GOT3 (cell line): ENCODE measurements at places on chromosomes 16 and 17.

DNA sequence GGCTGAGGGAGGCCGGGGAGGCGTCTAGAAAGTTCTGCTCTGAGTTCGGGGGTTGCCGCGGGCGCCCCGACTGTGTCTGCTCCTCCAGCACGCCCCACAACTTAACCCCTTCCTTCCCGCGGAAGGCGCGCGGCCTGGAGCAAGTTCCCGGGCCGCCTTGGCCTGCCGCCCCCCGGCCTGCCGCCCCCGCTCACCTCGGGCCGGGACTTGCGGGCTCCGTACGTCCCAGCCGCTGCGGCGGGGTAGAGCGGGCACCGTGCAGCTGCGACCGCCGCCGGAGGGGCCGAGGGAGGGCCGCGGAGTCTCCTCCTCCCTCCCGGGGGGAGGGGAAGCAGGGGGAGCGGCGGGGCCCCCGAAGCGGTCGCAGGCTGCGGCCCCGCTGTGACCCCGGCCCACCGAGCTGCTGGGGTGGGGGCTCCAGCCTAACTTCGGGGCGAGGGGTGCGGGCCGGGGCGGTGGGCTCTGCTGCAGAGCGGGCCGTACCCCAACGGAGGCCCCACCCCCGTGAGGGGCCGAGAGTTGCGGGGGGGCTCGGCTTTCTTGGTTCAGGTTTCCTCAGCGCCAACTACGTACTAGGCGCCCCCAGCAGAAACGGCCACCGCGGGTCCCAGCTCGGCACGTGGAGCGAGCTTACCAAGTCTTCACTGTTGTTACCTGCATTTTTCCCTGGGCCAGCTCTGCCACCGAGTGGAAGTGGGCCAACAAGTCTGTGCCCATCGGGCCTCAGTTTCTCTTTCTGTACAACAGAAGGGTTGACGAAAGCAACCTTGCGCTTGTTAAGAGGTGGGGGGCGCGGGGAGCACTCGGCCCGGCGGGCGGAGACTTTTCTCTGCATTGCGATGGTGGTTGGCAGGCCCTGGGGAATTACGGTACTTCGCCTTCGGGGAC is at the start of gene CCDC102A:
Gene CCDC102A, minus strand, starts transcription at position 266 of the 888 bp plus-strand sequence. CDS start 7,394 bp downstream, outside the sequence.
- DNase-seq = no peak

GRCh38 chr17:32426894-32427293 is 17.4 kb upstream of the PSMD11 start:
- DNase-seq = no peak

- DNase-seq = no peak
Observed at GRCh38 chr17:48503747-48504146, 27.1 kb downstream of the HOXB1 start.

GRCh38 chr17:37488607-37489196 is 989 bp upstream of the DUSP14 start:
- no peak for DNase-seq

GRCh38 chr17:47717261-47717697 is 15.8 kb upstream of the TBX21 start:
- no peak for DNase-seq

GRCh38 chr16:69250081-69250480 is 61.1 kb upstream of the VPS4A start:
- no peak for DNase-seq

DNA sequence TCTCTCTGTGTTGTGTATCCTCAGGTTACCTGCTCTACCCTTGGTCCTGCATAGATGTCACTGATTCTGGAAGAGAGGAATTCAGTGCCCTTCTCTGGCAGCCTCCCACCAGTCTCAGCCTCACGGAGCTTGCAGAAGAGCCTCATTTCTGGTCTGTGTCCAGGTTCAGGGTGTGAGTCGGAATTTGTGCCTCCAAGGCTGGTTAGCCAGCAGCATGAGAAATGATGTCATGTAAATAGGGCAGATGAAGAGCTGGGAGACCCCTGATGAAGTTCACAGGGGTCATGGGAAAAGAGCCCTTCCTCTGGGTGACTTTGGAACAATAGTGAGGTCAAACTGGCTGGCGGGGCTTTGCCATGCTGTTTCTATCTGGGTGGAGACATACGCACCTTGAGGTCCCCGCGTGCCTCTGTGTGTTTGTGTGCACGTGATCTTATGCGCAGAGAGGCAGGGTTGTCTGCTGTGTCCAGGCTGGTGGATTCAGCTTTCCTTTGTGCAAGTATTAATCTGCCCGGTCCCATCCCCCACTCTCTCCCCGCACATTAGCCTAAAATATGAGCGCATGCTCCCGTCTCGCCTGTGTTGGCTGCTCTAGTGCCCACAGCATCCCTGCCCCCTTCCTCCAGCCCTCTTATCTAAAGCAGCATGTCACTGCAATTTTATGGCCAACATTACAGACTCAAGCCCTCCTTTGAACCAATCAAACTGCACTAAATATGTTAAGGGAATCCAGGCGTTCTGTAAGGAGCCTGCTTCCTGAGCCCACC is 256.3 kb upstream of the ZFHX3 start:
- no peak for DNase-seq

DNA sequence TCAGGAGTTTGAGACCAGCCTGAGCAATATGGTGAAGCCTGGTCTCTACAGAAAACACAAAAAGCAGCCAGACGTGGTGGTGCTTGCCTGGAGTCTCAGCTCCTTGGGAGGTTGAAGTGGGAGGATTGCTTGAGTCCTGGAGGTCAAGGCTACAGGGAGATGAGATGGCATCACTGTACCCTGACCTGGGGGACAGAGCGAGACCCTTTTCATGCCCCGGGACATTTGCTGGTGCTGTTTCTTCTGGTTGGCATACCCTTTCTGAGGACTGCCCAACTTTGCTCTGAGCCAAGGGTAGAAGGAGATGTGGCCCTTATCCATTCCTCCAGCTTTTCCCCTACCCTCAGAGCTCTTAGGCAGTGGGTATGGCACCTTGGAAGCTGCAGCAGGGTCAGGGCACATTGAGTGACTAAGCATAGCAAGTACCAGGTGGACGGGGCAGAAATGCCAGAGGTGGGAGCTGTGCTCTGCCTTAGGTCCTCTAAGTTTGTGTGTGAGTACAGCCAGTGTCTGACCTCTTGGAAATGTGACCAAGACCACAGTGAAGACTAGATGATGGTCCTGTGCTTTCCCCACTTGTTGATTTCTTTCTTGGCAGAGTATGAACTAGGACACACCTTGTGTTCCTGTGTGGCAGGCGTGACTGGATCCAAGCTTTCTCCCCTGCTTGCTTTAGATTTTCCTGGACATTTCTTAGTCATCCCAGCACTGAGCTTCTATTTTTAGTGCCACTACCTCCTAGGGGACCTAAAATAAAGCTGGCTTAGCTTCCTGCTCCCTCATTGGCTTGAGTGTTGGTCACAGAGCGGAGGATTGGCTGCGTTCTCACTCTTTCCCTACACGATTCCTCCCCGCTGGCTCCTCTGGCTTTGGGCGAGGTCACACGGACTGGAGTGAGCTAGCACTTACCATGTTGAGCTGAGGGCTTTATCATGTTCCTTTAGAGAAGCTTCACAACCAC is 9.9 kb upstream of the EDC4 start:
- peak; percentile 32 for DNase-seq

- DNase-seq = no peak
Observed at GRCh38 chr16:2981899-2982250, 1.6 kb upstream of the PKMYT1 start.

- DNase-seq = no peak
Observed at GRCh38 chr16:4166821-4167220, 50.6 kb upstream of the ADCY9 start.

GRCh38 chr17:49746791-49747490 is 17.0 kb downstream of the FAM117A start:
- no peak for DNase-seq

DNA sequence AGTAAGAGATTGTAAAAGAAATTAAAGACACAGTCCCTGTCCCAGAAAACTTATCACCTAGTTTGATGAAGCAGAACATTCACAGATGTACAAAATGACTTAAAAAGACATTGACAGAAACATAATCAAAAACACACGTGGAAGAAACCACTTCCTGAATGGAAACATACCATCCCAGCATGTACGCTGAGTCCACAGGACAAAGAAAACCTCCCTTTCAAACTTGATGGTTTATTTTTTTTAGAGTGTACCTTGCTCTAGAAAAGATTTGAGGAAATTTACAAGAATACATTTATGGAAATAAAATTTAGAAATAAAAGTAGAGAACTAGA is 140.9 kb downstream of the PMP22 start:
- DNase-seq = no peak

- DNase-seq = no peak
Observed at GRCh38 chr17:5861854-5862253, 208.3 kb upstream of the WSCD1 start.

GRCh38 chr17:10032118-10032852 is 127.2 kb upstream of the RCVRN start:
- no peak for DNase-seq

DNA sequence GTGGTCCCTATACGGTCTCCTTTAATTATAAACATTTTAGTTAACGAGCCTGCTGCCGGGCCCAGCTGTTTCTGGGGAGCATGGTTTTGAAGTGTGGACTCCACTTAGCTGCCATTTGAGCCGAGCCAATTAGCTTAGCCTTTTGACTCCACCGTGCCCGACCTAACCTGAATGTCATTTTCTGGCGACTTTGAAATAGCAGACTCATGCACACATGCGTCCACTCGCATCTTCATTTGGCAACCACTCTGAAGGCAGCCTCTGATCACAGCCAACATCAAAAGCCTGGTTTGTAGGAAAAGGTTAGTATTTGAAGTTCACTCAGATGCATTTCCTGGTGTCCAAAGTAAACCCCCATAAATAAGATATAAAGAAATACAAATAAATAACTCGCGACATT is 16.8 kb downstream of the AXIN2 start:
- no peak for DNase-seq

- DNase-seq = no peak
Observed at GRCh38 chr17:65593855-65594845, 32.7 kb upstream of the AXIN2 start.

DNA sequence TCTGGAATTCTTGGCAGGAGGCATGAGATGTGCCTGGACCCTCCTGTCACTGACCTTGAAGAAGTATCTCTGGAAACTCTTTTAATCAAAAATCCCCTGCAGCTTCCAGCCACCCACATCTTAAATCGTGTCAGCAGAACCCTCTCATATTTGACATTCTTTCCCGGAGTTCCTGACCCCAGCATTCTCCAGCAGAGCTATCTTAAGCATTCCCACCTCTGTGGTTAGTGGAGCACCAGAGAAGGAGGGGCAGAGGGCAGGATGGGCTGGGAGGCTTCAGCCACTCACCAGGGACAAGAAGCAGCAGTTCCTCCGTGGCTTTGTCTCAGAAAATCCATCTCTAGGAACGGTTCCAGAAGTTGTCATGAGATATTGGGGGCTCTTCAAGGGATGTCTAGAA is 149.9 kb downstream of the RGS9 start:
- no peak for DNase-seq

DNA sequence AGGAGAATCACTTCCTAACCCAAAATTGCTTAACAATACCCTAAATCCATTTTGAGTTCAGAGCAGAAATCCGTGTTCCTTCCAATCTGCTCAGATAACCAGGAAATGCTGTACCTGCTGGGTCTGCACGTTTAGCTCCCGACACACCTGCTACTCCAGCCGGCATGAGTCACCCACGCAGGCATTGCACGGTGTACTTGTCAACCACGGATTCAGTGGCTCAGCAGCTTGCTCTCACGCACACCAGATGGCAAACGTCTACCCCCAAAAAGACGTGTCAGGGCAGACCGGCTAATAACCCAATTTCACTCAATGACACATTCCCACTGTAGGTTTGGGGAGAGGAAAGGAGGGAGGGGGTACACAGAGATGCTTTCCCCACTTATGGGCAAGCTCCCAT is 468.1 kb downstream of the SOX9 start:
- no peak for DNase-seq

- no peak for DNase-seq
Observed at GRCh38 chr17:66527335-66527734, 224.9 kb downstream of the PRKCA start.

- DNase-seq = no peak
Observed at GRCh38 chr16:5815570-5816237, 718.1 kb upstream of the EEF2KMT start.

DNA sequence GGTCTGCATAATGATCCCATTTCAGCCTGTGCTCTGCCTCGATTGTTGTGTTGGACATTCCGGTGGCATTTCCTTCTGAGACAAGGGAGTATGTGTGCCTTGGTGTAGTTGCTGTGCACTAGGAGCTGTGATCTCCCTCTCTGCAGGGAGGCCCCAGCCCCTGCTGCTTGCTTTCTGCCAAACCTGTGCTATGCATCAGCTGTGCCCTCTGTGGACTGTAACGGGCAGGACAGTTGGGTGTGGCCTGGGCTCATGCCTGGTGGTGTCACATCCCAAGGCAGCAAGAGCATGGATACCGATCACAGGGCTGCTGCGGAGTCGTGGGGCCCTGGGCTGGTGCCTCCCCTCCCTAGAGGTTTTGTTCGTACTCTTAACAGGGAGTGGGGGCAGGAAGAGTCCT is 3.8 kb upstream of the JPT2 start:
- no peak for DNase-seq

- no peak for DNase-seq
Observed at GRCh38 chr16:50835358-50836060, 93.6 kb downstream of the CYLD start.
